NCI-H2107 (cell line): ENCODE measurements at places on chromosomes 4 and X.

- no peak for DNase-seq
Observed at GRCh38 chr4:183657564-183657963, 1.4 kb downstream of the RWDD4 start.

GRCh38 chr4:176271749-176272148 lies 2.7 kb upstream of the ASB5 start:
- DNase-seq: no peak

DNA sequence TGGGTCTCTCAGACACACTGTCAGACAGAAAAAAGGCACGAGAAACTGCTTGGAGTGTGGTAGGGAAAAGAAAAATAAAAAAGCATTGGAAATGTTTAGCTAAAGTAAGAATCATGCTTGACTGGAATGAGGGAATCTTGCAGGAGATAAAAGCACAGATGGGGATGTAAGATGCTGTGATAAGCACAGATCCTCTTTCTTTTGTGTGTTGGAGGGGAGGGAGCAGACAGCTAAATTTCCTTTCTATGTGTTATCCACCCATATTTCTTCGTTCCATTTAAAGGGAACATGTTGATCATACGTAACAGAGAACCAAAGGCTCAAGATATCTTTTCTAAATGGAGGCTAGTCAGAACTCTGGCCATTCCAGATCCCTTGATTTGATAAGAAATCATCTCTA lies 614.0 kb upstream of the LCORL start:
- DNase-seq: no peak

- DNase-seq: no peak
Observed at GRCh38 chr4:183197140-183197539, 98.1 kb downstream of the WWC2 start.

DNA sequence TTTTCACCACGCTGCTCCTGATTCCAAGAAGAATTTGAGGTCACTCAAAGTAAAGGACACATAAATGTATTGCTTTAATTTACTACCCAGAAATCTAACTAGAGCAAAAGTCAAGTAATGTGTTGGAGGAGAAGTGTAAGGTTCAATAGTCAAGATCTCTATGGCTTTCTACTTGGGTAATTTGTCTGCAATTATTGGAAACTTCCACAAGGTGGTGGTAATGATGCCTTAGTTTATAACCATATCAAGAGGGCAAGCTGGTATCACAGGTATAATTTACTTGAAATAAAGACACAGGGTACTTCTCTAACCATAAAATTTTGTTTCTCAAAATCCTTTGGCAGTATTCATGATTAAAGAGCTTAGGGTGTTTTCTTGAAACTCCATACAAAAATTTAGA lies 10.2 kb upstream of the GRIA3 start:
- no peak for DNase-seq

- no peak for DNase-seq
Observed at GRCh38 chr4:150145090-150145945, 67.1 kb downstream of the DCLK2 start.
